ENCODE measurements at places on chromosomes 2 and 18.

- no peak for DNase-seq
Measured at GRCh38 chr2:136008205-136008865, 22.9 kb upstream of the DARS1 start.

DNA sequence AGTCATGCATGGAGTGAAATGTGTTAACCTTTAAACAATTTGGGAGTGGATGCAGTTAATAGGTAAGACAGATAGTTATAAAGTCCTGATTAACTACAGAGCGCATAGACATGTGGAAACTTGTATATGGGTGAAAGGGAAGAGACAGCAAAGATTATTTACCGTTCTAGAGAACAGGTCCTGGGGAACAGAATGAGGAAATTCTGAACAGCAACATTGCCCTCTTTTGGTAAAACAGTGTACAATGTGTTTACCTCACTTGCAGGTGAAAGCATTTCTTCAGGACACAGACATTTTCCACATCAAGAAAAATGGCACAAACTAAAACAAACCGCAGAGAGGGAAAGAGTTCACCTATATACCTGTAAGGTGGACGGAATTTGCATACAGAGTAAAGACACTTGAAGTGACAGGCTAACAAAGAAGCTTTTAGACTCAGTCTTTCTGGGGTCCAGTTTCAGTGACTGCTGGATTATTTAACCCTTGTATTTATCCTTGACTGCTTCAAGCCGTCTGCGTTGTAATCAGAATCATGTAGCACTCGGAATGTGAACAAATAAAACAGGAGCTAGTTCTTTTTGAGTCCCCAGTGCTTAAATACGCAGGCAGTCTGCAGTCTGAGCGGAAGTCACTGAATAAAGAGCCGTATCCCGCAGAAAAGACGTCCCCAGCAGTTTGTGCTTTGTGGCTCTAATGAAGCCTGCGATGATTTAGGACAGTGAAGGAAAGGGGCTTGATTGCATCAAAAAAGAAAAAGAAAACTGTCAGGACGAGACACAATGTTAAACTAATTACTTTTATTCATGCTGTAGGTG lies 364.8 kb upstream of the GALNT5 start:
- no peak for DNase-seq

GRCh38 chr2:239625971-239626734 lies 225.3 kb upstream of the HDAC4 start:
- no peak for DNase-seq

- DNase-seq: no peak
Measured at GRCh38 chr2:218125095-218125494, 733 bp upstream of the CXCR2 start.

- peak; percentile 24 for DNase-seq
Measured at GRCh38 chr2:240060977-240061591, 7.8 kb upstream of the OR6B3 start.

DNA sequence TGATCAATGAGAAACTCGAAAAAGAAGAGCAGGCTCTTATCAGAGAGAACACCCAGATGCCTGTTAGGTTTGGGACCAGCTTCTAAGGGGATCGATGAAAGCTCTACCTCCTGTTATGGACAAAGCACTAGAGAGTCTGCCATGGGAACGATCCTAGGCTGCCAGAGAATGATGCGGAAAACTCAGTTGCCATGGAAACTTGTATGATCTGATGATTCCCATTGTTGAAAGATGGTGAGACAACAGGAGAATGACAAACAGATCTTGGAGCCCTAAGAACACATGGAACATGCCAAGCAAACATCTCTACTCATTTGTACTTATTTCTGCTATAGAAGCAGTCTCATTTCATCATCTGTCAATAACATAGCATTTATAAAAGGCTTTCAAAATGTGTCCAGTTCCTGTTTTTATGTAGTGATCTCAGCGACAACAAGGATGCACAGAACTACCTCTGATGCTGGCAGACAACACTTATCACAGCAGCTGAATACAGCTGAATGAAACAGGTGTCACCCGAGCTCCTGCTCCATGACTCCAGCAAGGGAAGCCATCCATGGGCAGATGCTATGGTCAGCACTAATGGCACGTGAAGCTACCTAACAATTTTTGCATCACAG lies 59.6 kb downstream of the NCKAP5 start:
- no peak for DNase-seq

DNA sequence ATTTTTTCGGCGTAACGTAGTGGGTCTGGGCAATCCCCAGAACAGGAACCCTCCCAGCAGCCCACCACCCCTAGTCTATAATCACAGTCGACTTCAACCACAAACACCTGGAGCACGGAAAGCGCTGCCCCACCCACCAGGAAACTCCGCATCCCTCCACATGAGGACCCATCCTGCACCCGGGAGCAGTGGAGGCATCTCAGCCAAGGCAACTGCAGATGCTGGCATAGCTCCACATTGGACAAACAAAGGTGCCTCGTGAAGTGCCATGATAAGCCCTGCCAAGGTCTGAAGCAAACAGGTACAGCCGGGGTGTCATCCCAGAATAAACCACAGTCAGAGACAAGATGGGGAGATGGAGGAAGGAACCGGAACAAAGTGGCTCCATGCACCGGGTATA lies 24.3 kb upstream of the COPS8 start:
- no peak for DNase-seq

GRCh38 chr2:186591506-186591890 lies 1.6 kb downstream of the ITGAV start:
- peak; percentile 2 for DNase-seq
